Type B pancreatic cell (in vitro differentiated cells): ENCODE measurements at places on chromosomes 13 and 19.

GRCh38 chr13:79973533-79973963 is 367.4 kb downstream of the SPRY2 start:
- DNase-seq, result no peak

GRCh38 chr13:109427148-109427547 is 359.2 kb downstream of the IRS2 start:
- no peak for DNase-seq

DNA sequence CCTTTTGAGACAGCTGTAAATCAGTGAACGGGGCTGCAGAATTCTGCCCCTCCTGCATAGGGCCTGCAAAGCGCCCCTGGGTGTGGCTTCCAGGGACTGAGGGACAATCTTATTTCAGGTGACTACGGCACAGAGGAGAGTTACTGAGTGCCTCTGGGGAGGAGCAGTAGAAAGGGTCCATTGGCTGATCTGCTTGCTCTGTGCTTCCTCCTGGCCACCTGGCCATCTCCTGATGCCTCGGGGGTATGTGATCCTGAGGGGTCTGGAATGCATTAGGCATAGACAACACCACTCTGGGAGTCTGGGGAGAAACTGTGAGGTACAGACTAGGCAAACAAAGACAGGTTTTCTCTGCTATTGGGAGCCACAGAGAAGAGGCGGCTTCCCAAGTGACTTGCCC is 2.8 kb downstream of the KCTD15 start:
- no peak for DNase-seq

GRCh38 chr13:45339867-45340266 is 1.1 kb downstream of the TPT1 start:
- no peak for DNase-seq

- no peak for DNase-seq
These were observed 36.5 kb downstream of the SIPA1L3 start for GRCh38 chr19:37943480-37943879.
